ENCODE measurements at places on chromosomes 5 and 9.

- DNase-seq, result no peak
Measured at GRCh38 chr5:32545102-32545800, 40.1 kb upstream of the SUB1 start.

GRCh38 chr9:75941066-75941465 lies 50.6 kb downstream of the PCSK5 start:
- DNase-seq, result no peak

DNA sequence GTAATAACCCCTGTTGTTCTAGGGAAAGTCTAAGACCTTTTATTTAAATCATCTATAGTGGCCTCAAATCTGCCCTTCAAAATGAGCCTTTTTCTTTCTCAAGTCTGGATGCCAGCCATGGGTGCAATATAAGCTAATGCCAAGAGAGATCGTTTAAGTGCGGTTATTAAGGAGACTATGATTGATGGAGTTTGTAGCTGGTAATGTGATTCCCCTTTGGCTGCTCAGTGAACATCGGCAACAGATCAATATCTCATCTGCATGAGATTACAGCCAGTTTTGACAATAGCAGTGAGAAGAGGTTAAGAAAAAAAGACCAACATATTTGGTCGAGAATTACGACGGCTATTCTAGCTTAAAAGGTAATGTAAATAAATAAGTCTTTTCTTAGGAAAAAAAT lies 1049.4 kb upstream of the NUDT12 start:
- DNase-seq, result no peak

GRCh38 chr5:24773261-24773660 lies 128.5 kb upstream of the CDH10 start:
- no peak for DNase-seq

DNA sequence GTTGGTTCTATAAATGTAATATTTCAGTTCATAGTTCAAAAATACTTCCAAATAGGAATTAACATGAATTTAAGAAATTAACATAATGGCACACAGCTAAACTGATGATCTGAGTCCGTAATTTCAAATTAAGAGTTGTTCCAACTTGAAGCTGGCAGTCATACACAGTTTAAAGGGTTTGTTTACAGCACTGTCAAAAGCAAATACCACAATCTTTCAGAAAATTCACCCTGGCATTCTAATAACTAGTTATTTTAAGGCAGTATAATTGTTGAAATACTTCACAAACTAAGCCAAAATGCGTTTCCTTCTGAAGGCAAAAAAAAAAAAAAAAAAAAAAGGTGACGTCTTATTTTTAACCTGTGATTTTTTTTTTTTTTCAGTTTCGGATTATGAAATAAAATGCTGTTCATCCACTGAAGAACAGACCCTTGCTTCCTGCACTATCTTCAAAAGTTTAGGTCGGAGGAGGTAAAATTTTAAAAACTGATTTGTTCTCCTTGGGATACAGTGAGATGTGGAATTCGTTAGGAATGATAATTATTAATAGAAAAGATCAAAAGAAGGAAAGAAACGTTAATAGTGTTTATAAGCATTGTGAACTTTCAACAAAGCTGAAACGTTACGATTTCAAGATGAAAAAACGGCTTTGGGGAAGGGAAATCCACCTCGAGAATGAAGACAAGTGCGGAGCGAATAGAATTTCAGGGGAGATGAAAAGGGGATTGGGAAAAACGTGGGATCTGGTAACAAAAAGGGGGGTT lies 850 bp downstream of the IL6ST start:
- no peak for DNase-seq

DNA sequence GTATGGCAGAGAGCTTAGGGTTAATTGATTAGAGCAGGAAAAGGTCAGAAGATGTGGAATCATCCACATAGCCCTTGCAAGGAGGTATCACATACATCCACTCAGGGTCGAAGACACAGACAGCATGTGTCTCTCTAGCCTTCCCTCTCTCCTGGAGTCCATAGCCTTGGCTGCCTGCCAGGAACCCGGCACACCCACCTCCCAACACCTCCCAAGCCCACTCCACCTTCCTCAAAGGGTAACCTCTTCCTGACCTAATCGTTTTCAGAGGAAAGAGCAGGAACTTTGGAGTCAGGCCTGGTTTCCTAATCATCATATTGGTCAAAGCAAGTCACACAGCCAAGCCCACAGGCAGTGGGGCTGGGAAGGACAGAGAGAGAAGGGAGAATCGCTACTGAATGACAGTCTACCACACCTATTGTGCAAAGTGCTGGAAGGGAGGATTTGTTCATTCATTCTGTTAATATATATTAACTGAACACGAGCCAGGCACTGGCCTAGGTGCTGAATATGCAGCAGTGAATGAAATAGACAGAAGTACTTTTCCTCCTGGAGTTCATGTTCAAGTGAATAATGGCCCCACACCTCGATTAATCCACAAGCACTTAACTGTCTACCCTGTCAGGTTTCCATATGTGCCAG lies 107.8 kb downstream of the KCNIP1 start:
- DNase-seq, result no peak

DNA sequence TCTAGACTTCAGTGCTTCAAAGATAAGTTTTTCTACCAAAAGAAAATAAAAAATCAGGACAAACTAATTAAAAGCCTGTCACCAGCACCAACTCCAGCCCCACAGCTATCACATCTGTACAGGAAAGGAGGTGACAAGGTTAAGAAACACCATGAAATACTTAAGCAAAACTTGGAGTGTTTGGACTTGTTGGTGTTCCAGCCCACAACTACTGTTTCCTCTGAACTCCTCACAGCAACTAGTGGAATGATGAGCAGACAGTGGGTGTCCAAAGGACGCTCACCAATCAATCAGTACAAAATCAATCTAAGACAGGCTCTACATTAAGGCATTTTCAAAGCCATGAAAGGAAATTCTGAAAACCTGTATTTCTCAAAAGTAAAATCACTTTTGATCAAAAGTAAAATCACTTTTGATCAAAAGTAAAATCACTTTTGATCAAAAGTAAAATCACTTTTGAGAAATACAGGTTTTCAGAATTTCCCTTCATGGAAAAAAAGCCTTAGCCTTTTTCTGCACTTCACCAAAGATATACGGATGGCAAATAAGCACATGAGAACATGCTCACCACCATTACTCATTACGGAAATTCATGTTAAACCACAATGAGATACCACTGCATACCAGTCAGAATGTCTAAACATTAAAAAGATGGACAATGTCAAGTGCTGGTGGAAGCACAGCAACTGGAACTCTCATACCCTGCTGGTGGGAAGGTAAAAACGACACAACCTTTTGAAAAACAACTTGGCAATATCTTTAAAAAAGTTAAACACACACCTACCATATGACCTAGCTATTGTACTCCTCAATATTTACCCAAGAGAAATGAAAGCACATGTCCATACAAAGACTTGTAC lies 79.7 kb downstream of the MED27 start:
- no peak for DNase-seq

DNA sequence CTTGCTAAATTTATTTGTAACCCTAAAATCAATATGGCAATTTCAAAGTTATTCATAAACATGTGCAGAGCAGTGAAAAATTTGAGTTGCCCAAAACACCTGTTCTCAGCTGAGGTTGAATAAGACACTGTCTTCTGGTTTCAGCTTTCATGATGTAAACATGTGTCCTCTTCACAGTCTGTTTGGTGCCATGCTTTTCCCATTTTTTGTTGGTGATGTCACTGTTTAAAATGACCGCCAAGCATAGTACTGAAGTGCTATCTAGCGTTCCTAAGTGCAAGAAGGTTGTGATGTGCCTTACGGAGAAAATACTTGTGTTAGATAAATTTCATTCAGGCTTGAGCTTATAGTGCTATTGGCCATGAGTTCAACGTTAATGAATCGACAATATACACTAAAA lies 580.8 kb downstream of the ACTL7B start:
- no peak for DNase-seq

DNA sequence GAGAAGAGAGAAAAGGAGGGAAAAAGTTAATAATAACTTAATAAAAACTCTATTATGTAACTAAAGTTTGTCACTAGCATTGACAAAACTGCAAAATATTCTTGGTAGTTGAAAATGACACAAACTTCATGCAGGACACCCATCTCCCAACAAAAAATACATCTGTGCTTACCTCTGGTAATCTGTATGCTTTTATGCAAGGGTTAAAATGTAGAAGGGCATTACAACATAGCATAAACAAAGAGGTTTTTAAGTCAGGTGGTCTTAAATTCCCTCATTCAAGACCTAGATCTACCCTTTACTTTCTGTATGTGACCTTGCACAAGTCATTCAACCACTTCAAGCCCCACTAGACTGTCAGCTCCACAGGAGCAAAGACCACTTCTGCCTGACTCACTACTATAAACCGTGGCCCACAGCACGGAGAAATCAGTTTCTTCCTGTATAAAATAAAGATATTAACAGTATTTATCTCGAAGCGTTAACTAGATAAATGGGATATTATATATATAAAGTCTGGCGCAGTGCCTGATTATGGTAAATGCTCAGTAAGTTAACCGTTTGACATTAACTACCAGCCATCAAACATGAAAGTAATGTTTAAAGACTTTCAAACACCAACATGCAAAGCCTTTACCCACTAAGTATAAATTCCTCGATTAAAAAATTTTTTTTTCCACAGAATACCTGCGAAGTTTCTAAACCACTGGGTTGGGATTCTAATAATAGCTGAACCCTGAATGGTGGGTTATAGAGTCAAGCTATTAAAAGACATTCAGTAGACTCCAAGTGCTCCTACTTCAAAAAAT lies 2.0 kb downstream of the FBXL17 start:
- DNase-seq, result no peak

GRCh38 chr5:158538506-158539074 lies 561.1 kb downstream of the EBF1 start:
- no peak for DNase-seq

GRCh38 chr5:107580889-107581820 lies 89.6 kb downstream of the EFNA5 start:
- no peak for DNase-seq

DNA sequence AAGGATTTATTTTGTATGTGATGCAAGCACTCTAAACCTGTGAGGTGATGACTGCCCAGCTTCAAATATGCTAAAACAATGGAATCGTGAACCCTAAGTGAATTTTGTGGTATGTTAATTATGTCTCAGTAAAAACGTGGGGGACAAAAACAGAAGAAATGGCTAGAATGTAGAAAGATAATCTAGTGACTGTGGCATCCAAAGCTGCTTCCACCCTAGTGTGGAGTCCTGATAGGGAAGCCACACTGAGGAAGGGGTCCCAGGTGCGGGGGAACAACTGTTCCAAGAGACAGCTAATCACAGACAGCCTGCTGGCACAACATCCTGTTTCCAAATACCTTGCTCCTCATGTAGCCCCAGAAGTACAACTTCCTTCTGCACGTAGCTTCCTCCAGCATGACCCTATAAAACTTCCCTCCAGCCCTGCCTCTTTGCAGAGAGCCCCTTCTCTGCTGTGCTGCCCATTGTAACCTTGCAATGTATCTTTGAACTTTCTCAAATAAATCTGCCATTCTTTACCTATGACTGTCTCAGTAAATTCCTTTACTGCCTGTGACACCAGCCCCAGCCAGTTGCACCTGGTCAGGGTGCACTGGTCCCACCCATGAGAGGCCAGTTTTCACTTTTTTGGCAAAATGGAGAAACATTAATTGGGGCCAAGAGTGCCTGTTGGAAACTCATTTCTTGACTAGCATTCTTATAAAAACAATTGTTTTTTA lies 4.9 kb downstream of the GMCL2 start:
- DNase-seq, result no peak

- no peak for DNase-seq
Measured at GRCh38 chr5:1708592-1709141, 91.0 kb downstream of the MRPL36 start.

GRCh38 chr5:9898319-9898718 lies 268.2 kb upstream of the TAS2R1 start:
- DNase-seq, result no peak

DNA sequence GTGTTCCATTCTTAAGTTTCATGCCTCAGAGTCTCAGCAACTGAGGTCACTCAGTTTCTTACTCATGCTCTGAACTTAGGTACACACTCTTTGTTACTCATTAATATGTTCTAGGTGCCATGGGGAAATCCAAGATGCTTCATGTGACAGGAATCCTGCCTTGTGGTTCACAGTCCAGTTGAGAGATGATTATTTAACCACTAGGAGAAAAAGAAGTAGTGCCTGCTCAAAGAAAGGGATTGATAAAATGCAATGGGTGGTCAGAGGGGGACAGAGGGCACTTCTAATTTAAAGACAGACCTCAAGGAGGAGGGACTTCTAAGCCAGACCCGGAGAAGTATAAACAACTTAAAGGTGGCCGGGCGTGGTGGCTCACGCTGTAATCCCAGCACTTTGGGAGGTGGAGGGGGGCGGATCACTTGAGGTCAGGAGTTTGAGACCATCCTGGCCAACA lies 69.0 kb downstream of the UGCG start:
- no peak for DNase-seq

- DNase-seq, result no peak
Measured at GRCh38 chr9:28051559-28052503, 478.6 kb upstream of the C9orf72 start.

GRCh38 chr5:154369682-154370081 lies 76.1 kb upstream of the SAP30L start:
- no peak for DNase-seq
